ENCODE measurements at places on chromosomes 4 and X.

DNA sequence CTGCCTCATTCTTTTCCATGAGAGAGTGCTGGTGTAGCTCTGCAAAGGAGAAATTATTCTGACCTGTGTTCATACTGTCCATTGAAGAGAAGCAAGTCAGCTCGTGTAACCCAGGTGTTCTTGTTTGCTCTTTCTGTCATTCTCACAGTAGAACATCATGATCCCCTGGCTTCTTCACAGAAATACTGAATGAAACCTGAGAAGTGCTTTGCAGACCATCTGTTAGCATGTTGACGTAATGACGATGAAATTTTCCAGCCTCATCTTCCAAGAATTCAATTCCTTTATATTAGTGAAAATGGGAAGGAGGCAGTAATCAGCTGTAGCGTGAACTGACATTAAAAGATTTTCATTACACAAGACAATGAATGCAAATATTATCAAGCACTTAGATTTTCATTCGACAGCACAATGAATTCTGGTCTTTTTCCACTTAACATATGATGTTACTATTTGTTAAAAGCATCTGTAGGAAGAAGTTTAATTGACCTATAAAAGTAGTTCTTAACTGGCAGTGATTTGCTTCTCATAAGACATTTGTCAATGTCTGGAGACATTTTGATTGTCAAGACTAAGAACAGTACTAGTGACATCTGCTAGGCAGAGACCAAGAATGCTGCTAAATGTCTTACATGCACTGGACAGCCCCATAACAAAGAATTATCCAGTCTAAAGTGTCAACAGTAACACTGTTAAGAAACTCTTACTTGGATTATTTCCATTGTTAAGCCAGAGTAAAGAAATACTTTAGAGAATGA is 246.3 kb downstream of the BANK1 start:
- DNase-seq = no peak

- no peak for DNase-seq
Measured at GRCh38 chr4:44777115-44777514, 50.8 kb upstream of the GNPDA2 start.

GRCh38 chrX:129939986-129940385 is 34.0 kb downstream of the UTP14A start:
- DNase-seq = no peak

GRCh38 chr4:156118507-156119220 is 165.0 kb upstream of the CTSO start:
- DNase-seq = no peak

GRCh38 chrX:40622479-40623138 is 619 bp upstream of the MPC1L start:
- no peak for DNase-seq

DNA sequence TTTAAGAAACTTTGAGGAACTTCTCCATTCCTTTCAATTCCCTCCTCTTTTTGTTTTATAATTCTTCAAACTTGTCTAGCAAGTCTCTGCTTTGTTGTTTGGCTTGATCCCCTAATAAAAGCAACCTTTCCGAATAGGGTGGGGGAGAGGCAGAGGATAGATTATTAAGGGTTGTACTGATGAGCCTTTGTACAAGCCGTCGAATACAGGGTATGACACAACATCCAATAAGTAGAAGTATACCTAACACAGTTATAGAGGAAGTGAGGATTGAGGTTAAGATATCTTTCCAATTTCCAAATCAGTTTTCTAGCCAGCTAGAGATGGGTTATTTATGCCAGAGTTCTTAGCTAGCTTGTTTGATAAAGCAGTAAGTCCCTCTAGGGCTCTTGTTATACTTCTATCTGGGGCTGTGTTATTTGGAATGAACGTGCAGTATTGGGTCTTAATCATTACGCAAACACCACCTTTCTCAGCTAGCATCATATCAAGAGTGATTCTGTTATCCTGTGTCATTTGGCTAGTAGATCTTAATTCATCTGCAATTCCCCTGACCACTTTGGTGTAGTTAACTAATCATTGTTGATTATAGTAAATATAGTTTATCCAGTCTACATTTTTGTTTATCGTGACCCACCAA is 18.5 kb downstream of the METAP1 start:
- DNase-seq = no peak

GRCh38 chr4:4574792-4575191 is 32.9 kb upstream of the STX18 start:
- no peak for DNase-seq

DNA sequence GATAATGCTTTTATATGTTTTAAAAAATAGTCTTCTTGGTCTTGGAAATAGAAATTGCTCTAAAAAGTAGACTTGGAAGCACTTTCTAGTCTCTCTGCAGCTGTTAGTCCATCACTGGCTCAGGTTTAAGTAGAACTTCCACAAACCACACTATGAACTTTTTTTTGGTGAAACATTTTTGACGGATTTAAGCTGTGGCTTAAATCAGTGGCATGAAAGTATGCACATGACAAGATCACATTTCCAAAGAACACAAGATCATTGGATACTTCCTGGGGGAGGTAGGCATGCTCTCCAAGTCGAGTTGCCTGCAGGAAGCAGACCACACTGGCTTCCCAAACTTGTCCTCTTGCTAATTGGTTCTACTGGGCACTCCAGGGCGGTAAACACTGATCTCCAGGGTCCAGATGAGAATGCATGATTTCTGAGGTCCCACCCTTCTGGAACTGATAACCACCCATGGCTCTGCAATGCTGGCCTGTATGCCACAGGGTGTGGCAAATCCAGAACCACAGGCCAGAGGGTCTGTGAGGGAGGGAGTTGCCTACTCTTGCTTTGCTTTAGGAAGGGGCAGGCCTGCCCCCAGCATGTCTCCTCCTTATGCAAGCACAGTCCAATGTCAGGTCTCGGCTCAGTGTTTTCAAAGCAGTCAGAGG is 331.9 kb upstream of the SFRP2 start:
- DNase-seq = no peak
